Stimulated activated CD4-positive, alpha-beta T cell treated with anti-CD3 and anti-CD28 coated beads, Interleukin-1b, Interleukin-23, amount 100 ng/mL, for 1 hour (primary cell): ENCODE measurements at places on chromosomes 4 and X.

DNA sequence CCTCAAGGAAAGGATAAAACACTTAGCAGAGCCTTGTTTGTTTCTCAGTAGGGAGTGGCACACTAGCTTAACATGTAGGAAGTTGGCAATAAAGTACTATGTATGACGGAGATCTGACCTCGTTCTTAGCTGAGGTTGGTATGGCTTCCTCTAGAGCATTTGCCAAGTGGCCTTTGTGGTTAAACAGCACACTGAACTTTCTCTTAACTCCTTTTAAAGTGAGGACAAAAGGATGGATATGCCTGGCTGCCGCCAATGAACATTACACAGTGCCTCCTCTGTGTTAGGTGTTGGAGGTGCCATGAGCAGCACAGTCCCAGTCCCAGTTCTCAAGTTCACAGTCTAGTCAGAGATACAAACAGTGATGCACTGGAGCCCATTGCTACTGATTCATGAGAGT is 54.4 kb downstream of the VGLL1 start:
- DNase-seq: no peak

GRCh38 chr4:111813555-111814140 is 331.6 kb upstream of the FAM241A start:
- DNase-seq: no peak

DNA sequence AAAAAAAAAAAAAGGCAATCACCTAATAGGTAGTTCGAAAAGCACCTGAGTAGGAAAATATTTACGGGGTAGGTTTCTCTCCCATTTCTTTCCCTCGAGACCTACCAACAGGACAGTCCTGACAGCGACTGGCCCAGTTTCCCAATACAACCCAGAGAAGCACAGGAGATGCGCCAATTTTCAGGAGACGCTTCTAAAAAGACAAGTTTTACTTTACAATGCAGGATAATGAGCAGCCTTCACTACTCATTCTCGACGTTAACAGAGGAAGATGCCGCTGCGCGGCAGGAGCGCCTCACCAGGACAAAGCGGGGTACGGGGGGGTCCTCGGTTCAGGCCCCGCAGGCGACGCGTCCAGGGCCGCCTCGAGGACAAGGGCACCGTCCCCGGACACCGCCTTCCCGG is 708 bp downstream of the BCLAF3 start:
- DNase-seq: no peak

DNA sequence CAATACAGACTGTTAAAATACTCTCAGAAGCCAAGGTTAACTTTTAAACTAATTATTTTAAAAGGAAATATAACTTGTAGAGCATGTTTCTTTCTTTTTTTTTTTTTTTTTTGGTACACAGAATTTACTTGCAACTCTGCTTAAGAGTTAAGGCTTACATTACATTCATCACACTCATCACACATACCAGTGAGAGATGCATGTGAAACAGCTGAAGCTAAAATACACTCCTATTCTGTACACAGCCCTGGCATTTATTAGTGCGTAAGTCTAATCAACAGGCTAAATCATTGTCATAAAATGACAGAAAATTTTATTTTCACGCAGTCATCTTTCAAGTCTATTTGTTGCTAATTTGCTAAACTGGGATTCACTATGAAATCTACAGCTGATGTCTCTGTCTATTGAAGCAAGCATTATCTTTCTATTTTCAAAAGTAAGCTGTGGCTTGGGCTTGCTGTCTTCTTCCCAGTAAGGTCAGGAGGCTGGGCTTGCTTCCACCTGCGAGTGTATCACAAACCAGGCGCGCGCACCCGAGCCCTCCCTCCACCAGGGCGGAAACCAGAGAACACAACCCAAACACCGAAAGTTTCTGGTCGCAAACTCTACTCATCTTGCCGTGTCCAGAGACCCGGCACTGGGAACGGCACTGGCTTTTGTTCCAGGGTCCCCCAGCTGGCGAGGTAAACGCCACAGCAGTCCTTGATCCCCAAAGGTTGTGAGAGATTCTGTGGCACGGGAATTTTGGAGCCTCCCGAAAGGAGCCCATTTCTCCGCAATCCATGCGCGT is 3.9 kb downstream of the MAML3 start:
- DNase-seq: no peak

- DNase-seq: no peak
These were observed 194.7 kb upstream of the TLL1 start for GRCh38 chr4:165678236-165678935.

- DNase-seq: no peak
These were observed 577.9 kb upstream of the ZFP42 start for GRCh38 chr4:187417721-187418120.

- no peak for DNase-seq
These were observed 47.9 kb upstream of the PGRMC2 start for GRCh38 chr4:128335541-128335940.

DNA sequence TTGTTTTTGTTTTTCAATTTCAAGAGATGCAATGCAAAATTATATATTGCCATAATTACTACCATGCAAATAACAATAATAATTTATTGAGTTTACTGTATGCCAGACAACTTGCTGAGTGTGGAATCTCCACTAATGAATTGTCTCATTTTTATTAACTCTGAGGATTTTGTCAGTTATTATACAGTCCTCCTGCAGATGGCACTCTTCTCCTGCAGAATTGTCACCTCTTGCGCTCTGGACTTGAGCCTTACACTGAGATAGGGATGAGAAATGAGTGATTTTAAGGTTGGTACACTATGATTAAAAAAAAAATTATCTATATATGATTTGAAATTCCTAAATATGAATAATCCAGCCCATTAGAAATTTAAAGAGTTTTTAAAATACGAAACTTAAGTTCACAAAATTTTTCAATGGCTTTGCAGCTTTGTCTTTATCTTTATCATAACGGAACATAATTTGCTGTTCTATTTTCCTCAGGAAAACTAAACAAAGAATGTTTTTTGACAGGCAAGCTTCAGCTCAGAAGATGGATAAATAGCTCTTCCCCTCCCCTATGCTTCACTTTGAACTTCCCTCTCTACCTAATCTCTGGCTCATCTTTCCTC is 12.7 kb upstream of the PAQR3 start:
- no peak for DNase-seq

DNA sequence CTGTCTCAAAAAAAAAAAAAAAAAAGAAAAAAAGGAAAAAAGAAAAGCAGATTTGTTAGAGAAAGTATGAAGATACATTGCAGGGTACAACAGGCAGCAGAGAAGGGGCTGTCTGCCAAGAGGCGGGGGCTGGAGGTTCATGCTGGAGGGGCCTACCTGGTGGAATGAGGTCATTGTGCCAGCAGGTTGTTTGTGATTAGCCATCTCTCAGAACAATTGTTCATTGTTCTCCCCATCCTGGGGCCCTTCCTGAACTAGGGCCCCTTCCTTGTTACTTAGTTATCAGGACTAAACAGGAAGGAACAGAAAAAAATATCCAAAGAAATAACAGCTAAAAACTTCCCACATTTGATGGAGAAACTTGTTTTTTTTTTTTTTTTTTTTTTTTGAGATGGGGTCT is 14.0 kb upstream of the GPKOW start:
- no peak for DNase-seq
